NCI-H146 (cell line): ENCODE measurements at places on chromosomes 13 and 19.
A peak's percentile ranks its signal among the peaks of the same experiment; 100 is the strongest.

DNA sequence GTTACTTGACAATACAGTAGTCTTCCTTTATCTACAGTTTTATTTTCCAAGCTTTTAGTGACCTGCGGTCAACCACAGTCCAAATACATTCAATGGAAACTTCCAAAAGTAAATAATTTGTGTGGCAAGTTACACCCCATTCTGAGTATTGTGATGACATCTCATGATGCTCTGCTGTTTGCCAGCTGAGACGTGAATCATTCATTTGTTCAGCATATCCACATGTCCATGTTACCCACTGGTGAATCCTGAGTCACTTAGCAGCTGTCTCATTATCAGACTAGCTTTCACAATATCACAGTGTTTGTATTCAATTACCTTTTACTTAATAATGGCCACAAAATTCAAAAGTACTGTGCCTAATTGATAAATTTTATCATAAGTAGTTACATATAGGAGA is 179.8 kb downstream of the PRR20E start:
- DNase-seq: no peak

- DNase-seq: peak; percentile 2
Observed at GRCh38 chr19:6481541-6482342, at the start of gene DENND1C. DENND1C (minus strand) TSS chr19:6481787; CDS start chr19:6481695, 92 bp downstream.

DNA sequence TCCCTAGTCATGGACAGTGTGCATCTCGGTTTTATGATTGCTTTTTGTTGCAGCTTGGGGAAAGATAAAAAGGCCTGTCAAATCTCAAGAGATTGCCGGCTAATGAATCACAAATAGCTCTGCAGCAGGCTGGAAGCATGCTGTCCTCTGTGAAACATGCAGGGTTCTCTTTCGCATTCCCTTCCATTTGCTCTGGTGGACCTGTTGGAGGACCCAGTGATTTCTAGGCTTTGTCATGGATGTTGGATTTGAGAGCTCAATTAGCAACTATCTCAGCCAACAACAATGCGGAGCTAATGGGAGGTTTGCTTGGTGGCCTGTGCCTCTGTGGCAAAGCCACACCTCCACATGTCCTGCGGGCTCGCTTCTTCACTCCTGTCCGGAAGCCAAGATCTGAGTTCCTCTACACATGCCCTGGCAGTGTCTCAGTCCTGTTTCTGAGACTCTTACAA is 418.1 kb upstream of the ARGLU1 start:
- no peak for DNase-seq

DNA sequence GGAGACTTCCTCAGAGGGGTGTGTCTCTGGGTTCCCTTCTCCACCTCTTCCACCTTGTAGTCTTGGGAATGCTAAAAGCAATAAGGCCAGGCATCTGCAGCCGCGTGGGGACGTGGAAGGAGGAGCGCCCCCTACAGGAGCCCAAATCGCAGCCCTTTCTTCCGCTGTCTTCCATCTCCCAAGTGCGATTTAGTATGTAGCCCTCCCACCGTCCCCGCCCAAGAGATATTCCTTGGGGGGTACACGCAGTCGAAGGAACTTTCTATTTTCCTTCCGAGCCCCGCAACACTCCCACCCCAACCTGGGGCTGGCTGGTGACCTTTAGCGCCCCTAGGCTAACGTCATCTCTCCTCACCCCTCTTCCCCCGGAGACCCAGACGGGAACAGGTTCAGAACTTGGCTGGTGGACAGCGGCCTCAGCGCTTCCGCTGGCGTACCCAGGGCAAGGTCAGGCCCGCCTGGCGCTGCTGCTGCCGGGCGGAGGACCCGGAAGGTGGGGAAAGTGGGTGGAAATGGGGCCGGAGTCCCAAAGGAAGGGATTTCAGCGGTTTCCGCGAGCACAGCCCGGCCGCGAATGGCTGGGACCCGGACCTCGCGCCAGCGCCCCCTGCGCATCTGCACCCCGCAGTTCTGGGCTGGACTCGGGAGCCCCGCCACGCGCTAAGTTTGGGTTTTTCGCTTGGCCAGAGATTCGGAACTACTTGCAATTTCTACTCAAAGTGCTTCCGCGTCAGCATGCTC is 2.1 kb upstream of the PCDH8 start:
- peak; percentile 80 for DNase-seq
